ENCODE measurements at places on chromosomes 11 and 22.

- DNase-seq: no peak
These were observed 59.8 kb downstream of the WNT7B start for GRCh38 chr22:45917146-45917545.

- DNase-seq: no peak
These were observed 139.6 kb upstream of the TRPC6 start for GRCh38 chr11:101723371-101723770.

DNA sequence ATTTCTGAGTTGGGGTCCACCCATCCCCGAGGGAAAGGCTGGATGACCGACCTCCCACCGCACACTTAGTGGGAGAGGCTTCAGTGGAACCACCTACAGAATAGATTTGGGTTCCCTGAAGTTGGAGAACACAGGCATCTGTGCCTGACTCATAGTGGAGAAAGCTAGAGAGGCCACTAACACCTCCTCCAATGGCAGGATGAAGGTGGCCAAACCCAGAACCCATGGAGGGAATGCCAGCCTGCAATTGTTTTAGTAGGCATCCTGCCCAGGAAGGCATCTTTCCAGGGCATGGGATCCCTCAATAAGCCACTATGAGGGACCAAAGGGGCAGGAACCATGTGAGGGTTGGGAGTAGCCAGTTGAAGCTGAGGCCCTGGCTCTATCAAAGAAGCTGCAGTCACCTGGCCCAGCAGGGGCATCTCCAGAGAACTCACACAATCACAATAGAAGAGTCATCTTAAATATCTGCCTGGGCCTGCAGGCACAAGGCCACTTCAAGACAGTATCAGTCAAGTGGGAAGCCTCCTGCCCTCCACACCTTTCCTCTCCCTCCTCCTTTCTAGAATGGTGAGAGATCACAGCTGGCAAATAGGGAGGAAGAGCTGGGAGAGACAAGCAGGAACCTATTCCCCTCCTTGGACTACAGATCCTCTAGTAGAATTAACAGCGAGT, 124.1 kb upstream of the CSNK2A3 start:
- DNase-seq: no peak

- no peak for DNase-seq
These were observed 1057.0 kb upstream of the CNTN5 start for GRCh38 chr11:97963528-97964331.
